ENCODE measurements at places on chromosomes 3 and 15. TPM values are rescaled to one million over a fixed set of nuclear protein-coding genes. Genes with fewer than 3 reads are reported as not detected.

Gene CLDN1
- total RNA-seq = 30.9 TPM

Gene BUB1B
- 67.8 TPM for total RNA-seq

Gene LDHAL6B
- total RNA-seq = not detected

Gene CADM2
- 0.64 TPM for total RNA-seq

Gene VPS39
- total RNA-seq = 55.2 TPM

Gene TMCO5A
- not detected for total RNA-seq

Gene RYR3
- not detected for total RNA-seq

Gene GOLGA8G
- total RNA-seq = not detected

Gene GRAMD1C
- 3.9 TPM for total RNA-seq

Gene FGD5
- 0.77 TPM for total RNA-seq

Gene KIF7
- total RNA-seq = 6.5 TPM

Gene ETV5
- total RNA-seq = 79.3 TPM

Gene VGLL3
- total RNA-seq = 0.15 TPM

Gene EAF2
- total RNA-seq = 5.3 TPM

Gene H1-8
- total RNA-seq = not detected

Gene LSAMP
- 3.1 TPM for total RNA-seq

Gene GASK1A
- total RNA-seq = not detected

Gene APOD
- not detected for total RNA-seq

Gene RLBP1
- not detected for total RNA-seq

Gene REC114
- total RNA-seq = not detected

Gene UBA7
- total RNA-seq = 12.5 TPM

Gene HCLS1
- 0.85 TPM for total RNA-seq

Gene SCG5
- total RNA-seq = 0.67 TPM

Gene CLN6
- 68.7 TPM for total RNA-seq

Gene FAM81A
- total RNA-seq = 7.3 TPM

Gene HAPLN3
- total RNA-seq = 168 TPM

Gene NPAP1
- not detected for total RNA-seq

All from Panc1 (cell line).